ENCODE measurements at places on chromosomes 3 and 15.

- no peak for ATAC-seq
Measured at GRCh38 chr3:126537116-126537729, 13.3 kb downstream of the CHST13 start.

DNA sequence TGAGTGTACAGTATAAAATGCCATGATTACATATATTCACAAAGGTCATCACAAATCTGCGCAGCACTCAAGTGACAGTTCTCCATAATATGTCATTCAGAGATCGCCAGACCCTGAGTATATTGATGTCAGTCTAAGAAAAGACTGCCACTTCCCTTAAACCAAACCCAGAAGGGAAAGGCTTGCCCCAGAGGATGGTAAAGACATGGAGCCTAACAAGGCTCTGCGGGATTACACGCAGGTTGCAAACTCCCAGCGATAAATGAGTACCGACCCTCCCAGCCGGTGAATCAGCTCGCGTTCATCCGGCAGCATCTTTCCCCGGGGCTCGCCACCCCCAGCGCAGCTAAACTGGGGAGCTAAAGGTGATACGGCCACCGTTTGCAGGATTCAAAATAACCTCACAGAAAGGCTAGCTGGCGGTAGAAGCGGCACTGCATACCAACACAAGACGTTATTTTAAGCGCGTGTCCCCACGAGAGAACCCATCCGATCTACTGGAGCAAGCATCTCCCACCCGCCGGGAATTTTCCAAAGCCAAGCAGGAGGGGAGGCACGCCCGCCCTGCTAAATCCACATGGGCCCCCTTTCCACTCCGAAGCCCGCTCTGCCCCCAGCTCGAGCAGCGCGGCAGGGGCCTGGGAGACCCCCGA lies 643 bp downstream of the MYO5A start:
- ATAC-seq = no peak

- ATAC-seq = no peak
Measured at GRCh38 chr3:38049358-38050126, 10.5 kb downstream of the DLEC1 start.

DNA sequence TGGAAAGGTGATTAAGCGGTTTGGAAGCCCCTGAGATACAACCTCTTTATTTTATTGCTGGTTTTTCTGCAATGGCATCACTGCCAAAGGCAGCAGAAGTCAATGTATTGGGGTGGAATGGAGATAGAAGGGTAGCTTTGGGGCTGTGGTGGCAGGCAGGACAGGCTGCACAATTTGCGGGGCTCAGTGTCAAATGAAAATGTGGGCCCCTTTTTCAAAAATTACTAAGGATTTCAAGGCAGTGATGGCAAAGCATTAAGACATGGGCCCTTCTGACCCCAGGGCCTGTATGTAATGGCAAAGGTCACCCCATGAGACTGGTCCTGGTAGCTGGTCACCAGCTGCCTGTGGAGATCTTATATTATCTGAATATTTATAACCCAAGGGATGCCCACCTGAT lies 29.3 kb upstream of the GALNT15 start:
- ATAC-seq = no peak

- ATAC-seq = no peak
Measured at GRCh38 chr3:146780251-146780650, 175.1 kb upstream of the PLSCR5 start.
